ENCODE measurements at places on chromosomes 1 and 21.

- DNase-seq: no peak
Observed at GRCh38 chr21:42845296-42845965, 33.9 kb downstream of the WDR4 start.

GRCh38 chr21:33374450-33375096, 28.6 kb upstream of the IFNGR2 start:
- peak; percentile 73 for DNase-seq

DNA sequence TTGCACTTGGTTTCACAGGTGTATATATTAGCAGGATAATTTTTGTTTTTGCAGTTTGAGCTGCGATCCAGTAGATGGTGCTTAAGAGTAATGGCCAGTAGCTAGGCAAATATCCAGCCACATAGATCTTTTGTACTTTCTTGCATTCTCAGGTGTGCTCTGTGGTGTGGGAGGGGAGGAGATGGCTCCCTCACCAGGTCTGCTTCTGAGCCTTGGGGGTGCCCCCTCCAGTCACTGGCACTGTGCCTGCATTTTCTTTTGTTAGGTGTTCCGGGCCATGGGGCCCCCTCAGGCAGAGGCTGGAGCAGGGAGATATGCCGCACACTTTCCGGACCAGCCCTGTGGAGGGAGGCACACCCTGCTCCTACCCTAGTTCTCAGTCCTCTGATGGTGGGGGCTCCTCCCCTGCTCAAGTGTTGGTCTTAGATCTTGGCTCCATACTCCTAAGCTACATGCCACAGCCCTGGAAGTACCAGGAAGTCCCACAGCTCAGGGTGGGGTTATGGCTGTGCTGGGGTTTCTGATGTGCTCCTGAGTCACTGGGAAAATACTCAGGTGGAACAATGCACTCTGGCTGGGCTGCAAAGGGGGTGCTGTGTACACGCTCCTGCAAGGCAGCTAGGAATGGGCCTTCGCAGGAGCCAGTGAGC, 197.6 kb upstream of the DMRTA2 start:
- DNase-seq: no peak

- no peak for DNase-seq
Observed at GRCh38 chr1:23646091-23646490, 45.5 kb upstream of the RPL11 start.

GRCh38 chr1:145901312-145902021, 8.4 kb downstream of the ITGA10 start:
- DNase-seq: no peak

GRCh38 chr21:45695086-45695485, 51.6 kb downstream of the PCBP3 start:
- DNase-seq: no peak

GRCh38 chr1:22636927-22637326, 499 bp downstream of the C1QA start:
- no peak for DNase-seq

- DNase-seq: no peak
Observed at GRCh38 chr1:147625362-147625995, 44.8 kb downstream of the ACP6 start.

GRCh38 chr1:172581779-172582178, 48.8 kb downstream of the SUCO start:
- DNase-seq: no peak

DNA sequence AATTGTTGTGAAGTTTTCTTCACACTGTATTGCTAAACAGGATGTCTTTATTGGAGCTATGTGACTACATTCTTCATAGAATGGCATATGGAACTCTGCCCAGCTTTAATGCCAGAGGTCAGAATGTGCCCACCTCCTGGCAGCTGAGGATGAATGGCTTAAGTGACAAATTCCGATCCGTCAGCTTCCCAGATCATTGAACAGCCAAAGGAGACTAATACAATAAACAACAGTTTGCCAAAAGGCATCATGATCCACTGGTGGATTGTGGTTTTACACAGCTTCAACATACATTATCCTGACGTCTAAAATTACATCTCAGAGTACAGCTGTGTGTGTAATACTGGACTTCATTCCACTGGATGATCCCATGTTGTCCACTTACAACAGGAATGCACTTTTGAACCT, 68.7 kb upstream of the C1orf105 start:
- DNase-seq: no peak

DNA sequence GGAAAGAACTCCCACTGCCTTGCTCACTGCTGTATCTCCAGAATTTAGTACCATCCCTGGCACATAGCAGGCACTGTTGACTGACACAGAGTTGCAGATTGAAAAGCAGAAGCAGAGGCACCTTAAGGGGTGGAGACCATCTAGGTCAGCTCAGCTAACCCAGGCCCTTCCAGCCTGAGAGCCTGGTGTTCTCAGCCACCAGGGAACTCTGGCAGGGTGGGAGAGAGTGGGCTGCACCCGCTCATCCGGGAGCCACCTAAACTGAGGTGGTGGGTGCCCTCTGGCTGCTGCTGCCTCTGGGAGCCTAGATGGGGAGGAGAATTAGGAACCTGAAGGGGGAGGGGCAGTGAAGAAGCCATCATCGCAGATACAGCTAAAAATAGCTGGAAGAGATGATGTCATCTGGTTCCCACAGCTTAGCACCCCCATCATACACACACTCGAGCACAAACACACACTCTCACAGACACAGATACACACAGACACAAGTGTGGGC, 1.5 kb upstream of the TSPAN1 start:
- no peak for DNase-seq

- DNase-seq: peak; percentile 63
Observed at GRCh38 chr1:6245869-6246496, 2.0 kb downstream of the HES3 start.

DNA sequence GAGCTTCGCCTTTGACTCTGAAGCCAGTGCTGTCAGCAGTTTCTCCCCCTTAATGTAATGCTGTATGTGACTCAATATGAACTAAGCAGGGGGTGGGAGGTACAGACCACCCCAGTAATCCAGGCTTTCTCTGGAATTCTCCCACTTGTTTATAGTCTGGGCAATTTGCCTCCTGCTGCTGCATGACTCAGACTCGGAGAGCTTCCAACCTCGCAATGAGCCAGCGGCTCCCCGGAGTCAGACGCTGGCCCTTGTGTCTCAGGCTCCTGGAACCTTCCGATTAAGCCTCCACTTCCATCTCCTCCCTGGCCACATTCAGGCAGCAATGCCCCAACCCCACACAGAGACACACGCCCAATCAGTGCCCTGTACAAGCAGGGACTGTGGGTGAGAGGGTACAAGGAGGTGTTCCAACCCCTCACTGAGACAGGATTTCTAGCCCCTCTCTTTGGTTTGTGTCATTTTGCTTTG, 471.7 kb upstream of the VAMP3 start:
- DNase-seq: no peak

GRCh38 chr1:23178950-23179349, 10.3 kb upstream of the LUZP1 start:
- no peak for DNase-seq

- no peak for DNase-seq
Observed at GRCh38 chr1:63450416-63450815, 72.6 kb downstream of the ITGB3BP start.

- DNase-seq: no peak
Observed at GRCh38 chr1:56453016-56453415, 126.3 kb downstream of the PLPP3 start.

DNA sequence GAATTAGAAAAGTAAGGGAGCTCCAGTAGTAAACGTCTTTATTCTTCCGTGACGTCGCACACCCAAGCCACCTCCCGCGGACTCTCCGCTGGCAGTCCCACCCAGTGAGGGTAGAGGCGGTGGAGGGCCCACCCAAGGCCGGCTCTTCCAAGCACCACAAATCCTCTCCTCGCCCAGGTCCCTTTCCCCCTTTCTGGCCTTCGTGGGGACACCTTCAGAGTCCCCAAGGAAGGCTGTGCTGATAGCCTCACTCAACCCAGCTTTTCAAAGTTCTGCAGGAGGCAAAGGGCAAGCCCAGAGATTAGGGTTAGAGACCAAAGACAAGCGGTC, 349 bp upstream of the GPN2 start:
- DNase-seq: no peak
